ENCODE measurements at places on chromosomes 1 and 21.

DNA sequence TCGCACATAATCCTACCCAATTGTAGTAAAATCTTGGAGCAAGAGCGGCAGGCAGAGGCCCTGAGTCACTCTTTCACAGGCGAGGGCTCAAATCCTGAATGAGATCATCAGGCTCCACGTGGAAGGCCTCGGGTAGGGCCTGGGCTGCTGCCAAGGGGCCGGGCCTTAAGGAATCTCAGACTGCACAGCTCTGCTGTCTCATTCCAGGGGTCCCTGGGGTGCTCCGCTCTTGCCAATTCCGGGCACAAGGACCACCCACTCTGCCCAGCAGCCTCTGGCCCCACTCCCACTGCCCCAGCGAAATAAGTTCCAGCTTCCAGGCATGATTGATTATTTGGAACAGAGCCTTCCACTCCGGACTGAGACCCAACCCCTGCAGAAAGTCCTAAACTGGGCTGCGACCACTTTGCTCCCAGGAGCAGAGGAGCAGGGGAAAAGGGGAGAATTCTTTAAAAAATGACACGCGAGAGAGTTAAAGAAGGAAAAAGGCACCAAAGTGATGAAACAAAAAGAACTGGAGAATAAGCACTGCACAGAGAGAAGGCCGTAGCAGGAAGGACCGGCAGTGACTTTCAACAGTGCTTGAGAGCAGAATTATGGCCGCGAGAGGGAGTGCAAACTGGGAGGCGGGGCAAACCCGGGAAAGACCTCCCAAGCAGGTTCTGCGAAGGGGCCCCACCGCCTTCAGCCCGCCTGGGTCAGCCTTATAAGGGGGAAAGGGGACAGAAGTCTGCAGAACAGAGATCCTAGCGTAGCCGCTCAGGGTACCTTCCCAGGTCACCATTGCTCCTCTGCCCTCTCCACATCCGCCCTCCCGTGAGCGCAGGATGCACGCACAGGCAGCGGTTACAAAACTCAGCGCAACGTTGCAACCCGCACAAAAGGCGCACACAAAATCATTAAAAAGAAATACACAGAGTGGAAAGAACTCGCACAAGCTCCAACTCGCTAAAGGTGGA is 2.0 kb downstream of the ADAMTS1 start:
- DNase-seq = peak; percentile 82

DNA sequence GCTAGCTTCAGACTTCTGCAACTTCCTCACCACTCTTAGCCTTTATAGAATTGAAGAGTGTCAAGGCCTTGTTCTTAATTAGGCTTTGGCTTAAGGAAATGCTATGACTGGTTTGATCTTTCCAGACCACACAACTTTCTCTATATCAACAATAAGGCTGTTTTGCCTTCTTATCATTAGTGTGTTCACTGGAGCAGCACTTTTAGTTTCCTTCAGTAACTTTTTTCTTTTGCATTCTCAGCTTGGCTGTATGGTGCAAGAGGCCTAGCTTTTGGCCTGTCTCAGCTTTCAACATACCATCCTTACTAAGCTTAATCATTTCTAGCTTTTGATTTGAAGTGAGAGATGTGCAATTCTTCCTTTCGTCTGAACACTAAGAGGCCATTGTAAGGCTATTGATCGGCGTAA is 8.6 kb downstream of the PRKACB start:
- DNase-seq = no peak

- DNase-seq = no peak
Measured at GRCh38 chr1:40840526-40841323, 21.4 kb downstream of the CITED4 start.

DNA sequence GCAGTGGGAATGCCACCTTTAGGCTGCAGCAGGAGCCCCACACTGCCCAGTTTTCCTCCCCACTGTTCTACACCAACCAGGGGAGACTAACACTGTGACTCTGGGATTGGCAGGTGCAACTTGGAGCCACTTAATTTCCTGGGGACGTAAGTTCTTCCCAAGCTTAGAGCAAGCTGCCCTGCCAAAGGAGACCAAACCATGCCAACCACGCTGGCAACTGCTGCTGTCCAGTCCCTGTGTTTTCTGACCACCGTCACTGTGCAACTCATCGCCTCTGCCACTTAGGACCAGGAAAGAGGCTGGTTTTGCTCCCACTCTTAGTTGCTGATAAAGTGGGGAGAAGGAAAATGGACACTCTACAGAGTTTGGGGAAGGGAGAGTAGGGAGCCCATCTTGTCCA is 50.5 kb downstream of the VANGL1 start:
- DNase-seq = no peak

DNA sequence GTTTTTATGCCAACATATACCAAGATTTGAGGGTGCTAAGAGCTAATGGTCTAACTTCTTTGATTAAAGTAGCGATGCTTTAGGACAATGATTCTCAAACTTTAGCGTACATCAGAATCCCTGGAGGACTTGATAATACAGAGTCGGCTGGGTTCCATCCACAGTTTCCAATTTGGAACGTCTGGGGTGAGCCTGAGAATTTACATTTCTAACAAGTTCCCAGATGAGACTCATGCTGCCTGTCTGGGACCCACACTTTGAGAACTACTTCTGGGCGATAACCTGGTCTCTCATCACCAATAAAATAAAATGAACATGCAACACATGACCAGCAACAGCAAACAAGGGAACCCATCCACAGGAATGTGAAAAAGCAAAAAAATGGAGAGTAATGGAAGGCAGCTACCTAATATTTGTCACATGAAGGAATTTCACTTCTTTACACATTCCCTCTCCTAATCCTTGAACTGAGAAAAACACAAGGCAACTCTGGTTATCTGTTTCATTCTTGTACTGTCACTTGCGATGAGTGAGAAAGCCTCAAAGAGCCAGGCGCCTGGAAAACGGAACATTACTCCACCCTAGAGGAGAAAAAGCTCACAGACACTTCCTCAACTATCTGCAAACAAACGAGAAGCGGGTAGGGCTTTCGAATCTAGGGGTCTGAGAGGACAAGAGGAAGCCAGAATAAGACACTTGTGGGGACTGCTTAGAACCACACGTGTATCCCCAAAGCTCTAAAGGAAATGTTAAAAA is 14.0 kb downstream of the HSF2BP start:
- peak; percentile 67 for DNase-seq

DNA sequence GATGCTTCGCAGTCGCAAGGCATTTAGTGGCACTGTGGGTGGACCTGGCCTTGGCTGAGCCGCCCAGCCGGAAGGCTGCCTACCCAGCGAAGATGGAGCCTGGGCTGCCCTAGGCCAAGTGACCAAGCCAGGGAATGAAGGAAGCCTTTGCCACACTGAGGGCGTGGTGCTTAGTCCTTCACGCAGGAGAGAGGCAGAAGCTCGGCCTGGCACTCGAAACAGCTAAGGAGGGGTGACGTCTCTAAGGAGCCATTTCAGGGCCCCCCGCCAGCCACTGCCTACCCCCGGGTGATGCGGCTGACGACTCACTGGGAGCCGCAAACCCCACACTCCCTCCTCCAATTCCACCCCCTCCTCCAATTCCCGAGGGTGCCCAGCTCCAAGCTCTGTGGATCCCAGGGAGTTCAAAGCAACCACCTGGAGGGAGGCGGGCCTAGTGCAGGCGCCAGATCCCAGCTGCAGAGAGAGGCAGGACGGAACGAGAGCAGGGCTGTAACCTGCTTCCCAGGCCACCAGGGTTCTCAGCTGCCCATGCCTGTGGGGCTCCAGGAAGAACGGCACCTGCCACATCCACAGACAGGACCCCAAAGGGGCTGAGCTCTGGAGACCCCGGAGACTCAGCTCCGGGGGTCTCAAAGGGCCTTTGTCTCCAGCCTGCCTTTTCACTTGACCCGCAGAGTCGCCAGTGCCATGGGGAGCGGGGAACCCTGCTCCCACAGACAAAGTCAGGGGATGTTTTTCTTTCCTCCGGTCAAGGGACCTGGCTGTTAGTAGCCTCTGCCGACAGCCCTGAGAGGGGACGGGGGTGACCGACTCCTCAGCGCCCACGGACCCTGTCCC is 75.8 kb downstream of the ARHGEF16 start:
- peak; percentile 32 for DNase-seq

- no peak for DNase-seq
Measured at GRCh38 chr1:214582289-214582891, 20.6 kb upstream of the CENPF start.

GRCh38 chr1:228009828-228010775 is 3.3 kb downstream of the WNT3A start:
- DNase-seq = peak; percentile 22

DNA sequence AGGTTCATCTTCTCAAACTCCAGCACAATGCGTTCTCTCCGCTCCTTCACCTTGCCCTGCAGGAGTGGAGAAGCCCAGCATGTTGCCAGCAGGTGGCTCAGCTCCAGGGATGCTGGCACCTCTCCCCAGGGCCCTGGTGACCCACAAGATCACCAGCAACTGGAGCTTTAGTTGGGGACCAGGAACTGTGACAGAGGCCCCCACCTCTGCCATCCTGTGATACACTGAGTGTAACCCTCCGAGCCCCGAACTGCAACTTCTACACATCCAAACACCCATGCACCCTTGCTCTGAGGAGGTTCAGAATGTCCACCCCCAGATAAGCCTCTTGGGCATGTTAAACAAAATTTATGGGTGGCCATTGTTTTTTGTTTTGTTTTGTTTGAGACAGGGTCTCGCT is 4.5 kb upstream of the TRIM11 start:
- DNase-seq = no peak

DNA sequence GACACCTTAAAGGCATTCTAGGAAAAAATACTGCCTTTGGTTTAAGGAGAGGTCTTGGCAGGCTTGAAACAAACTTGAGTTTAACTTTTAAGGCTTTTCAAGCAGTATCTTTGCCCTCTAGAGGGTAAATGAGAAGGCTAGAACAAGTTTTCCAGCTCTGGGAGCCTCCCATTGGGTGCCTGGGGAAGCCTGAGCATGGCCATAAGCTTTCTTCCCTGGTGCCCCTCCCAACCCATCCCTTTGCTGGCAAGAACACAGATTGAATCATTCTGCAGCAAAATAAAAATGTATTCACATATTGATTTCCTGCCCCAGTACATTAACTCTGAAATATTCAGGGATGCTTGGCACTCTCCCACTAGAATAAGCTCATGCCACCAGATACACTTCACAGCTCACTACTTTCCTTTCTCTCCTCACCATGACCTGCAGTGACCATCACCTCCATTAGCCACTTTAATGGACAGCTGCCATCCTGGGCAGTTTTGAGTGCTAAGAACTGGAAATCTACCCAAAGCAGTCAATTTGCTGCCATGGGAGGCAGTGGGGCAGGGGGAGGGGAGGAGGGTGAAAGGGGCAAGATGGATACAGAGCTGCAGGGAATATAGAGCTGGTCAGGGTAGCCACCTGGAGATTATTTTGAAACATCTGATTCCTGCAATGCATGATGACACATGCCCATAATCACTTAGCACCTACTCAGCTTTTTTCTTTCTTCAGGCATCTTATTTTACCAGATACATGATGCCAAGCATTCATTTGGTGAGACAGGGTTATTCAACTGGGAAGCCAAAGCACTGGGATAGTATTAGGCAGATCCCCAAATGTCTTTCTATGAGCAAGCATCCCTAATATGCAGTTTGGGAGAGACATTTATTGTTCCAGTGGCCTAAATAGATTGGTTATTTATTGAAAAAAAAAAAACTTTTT is 140.6 kb downstream of the SYT2 start:
- no peak for DNase-seq

GRCh38 chr1:244878681-244879080 is 14.3 kb upstream of the HNRNPU start:
- no peak for DNase-seq

DNA sequence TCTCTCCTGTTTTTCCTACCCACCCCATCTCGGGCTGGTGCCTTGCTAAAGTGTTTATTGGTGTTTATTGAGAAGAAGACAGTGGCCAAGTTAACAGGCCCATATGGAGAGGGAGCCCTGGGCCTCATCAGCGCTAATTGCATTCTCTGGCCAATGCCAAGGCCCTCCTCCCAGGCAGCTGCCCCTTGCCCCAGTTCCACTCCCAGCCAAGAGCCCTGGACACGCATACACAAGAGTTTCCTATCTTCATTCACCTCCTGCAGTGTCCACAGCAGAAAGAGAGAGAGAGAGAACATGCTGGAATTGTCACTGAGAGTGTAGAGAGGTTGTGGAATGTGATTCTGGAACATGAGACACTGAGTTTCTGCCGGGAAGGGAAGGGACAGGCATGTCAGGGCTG is 25.4 kb upstream of the VWA5B1 start:
- peak; percentile 72 for DNase-seq

DNA sequence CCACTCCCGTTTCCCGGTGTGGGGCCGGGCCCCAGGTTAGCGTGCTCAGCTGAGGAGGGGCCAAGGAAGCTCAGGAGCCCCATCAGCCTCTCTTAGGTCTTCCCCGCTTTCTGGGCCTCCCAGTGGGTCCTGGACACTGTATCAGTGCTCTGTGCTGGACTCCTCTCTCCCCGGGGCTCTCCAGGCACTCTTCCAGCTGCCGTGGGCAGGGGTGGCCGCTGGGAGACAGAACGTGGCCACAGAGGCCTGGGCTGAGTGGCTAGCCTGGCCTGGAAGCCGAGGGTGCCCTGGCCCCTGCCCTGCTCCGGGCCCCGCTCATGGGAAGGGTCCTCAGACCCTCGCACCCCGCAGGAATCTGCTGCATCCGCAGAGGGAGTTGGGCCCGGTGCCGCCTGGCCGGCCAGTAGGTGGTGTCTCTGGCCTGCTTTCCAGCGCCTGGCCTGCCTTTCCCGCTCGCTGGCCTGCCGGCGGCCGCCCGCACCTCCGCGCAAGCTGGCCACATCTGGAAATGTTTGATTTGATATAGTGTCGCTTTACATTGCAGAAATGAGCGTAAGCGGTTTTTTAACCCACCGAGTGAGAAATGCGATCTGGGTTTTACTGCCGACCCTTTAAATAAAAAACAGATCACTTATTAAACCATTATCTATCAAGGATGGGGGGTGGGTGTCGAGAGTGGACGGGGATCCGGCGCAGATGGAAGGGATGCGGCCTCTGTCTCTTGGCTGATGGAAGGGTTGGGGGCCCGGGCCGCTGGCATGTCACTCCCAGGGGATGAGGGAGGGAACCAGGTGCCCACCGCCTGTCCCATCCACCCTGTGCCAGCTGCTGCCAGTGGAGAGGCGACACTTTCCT is 74.4 kb upstream of the TTC34 start:
- no peak for DNase-seq

GRCh38 chr1:91795591-91796389 is 90.2 kb downstream of the TGFBR3 start:
- DNase-seq = no peak

- DNase-seq = no peak
Measured at GRCh38 chr1:53511933-53512806, 53.0 kb downstream of the DMRTB1 start.

GRCh38 chr1:4178501-4179113 is 278.5 kb upstream of the C1orf174 start:
- DNase-seq = no peak

GRCh38 chr1:247287460-247287859 is 31.6 kb downstream of the VN1R5 start:
- no peak for DNase-seq
